ENCODE measurements at places on chromosomes 5 and 9.

DNA sequence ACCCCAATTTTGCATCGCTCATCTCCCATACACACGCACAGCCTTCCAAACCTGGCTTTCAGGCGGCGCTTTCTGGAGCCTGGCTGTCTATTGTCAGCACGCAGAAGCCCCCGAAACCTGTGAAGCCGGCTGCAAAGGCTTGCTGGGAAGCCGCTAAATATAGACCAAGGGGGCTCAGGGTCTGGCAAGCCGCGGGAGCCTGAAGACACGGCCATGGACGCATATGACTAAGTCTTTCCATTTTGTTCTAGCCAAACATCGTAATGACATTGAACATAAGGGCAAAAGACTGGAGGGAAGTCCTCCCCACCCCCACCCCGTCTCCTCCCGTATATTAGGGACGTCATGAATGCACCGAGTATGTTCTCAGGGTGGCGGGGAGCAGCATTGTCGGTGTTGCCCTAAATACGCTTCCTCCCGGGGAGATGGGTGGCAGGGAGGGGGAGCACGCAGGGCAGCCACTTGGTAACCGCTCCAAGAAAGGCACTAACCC, 1.1 kb downstream of the CTNND2 start:
- DNase-seq, result no peak

GRCh38 chr9:128150594-128151308, 1.5 kb downstream of the LCN2 start:
- no peak for DNase-seq

GRCh38 chr9:128280084-128280622, 4.1 kb downstream of the SWI5 start:
- DNase-seq, result no peak

GRCh38 chr5:167643631-167644280, 647.7 kb upstream of the WWC1 start:
- DNase-seq, result no peak

GRCh38 chr9:110933350-110934001, 104.8 kb downstream of the LPAR1 start:
- DNase-seq, result no peak

DNA sequence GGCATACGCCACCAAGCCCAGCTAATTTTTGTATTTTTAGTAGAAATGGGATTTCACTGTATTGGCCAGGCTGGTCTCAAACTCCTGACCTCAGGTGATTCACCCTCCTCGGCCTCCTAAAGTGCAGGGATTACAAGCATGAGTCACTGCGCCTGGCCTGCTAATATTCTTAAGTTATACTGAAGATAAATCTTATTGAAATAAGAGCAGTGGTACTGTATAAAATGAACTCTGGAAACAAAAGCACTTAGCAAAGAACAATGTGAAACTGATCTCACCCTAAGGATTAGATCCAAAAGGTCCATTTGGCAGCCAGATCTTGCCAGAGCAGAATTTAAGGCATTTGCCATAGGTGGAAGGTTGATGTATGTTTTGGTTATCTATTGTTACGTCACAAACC, 27.1 kb downstream of the CYSTM1 start:
- no peak for DNase-seq

- no peak for DNase-seq
Measured at GRCh38 chr5:34843497-34843896, 4.5 kb downstream of the TTC23L start.

Measured in Panc1 (cell line).